ENCODE measurements at places on chromosomes 6 and 20. TPM values are rescaled to one million over a fixed set of nuclear protein-coding genes. Genes with fewer than 3 reads are reported as not detected.
A peak's percentile ranks its signal among the peaks of the same experiment; 100 is the strongest.

The CRNKL1 gene
- 22.9 TPM for total RNA-seq

The SH3BGRL2 gene
- total RNA-seq, result 2.6 TPM

DNA sequence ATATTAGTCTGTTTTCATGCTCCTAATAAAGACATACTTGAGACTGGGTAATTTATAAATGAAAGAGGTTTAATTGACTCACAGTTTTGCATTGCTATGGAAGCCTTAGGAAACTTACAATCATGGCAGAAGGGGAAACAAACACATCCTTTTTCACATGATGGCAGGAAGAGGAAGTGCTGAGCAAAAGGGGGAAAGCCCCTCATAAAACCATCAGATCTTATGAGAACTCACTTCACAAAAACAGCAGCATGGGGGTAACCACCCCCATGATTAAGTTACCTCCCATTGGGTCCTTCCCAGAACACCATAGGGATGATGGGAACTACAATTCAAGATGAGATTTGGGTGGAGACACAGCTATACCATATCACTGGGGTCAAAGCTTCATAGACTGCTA, 254.2 kb downstream of the ERMARD start:
- no peak for DNase-seq

The HUS1B gene
- 1.9 TPM for total RNA-seq

DNA sequence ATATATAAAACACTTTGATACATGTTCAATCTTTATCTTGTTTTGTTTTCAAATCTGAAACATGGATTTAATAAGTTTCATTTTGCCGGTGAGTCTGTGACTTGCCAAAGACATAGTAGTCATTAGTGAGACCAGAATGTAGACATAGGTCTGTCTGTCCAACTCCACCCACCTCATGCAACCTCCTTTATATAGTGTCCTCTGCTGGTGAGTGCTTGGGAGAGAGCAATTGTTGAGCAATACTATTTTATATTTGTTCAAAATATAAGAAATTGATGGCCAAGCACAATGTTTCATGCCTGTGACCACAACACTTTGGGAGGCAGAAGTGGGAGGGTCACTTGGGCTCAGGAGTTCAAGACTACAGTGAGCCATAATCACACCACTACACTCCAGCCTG, 10.8 kb upstream of the LY86 start:
- no peak for DNase-seq

DNA sequence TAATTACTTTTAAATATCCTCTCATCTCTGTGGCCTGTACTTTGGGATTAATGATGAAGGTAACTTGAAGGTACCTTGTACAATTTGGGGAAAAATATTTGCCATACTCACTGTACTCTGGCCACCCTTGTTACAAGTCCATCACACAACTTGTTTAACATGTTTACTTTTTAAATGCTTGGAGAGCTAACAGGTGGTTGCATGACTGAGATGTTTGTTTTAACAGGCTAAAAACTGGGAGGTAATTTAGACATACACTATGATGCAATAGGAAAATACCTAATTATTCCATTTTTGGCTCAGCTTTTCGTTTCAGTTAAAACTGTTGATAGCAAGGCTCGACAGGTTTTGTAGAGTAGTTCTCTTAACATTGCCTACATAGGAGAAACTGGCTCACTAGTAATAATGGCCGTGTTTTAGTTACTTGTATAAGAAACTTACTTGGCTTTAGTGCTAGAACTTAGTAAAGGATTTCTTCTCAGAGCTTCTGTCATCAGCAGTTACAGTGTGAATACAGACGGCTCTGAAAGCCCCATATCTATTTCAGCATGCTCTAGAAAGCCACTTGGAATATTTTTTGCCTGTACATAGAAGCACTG, 489.8 kb upstream of the SOX4 start:
- no peak for DNase-seq

GRCh38 chr6:109672175-109672574, 18.8 kb downstream of the AK9 start:
- peak; percentile 22 for DNase-seq

The RNF182 gene
- total RNA-seq, result 6.9 TPM

- DNase-seq, result no peak
Observed at GRCh38 chr6:150394899-150395295, 26.1 kb downstream of the IYD start.
